Bronchus fibroblast of lung (primary cell): ENCODE measurements at places on chromosomes 5 and 9. TPM values are rescaled to one million over a fixed set of nuclear protein-coding genes. Genes with fewer than 3 reads are reported as not detected.

GARIN3 gene
- not detected in 2 replicates for total RNA-seq

UIMC1 gene
- 15.0 and 15.8 TPM in 2 replicates for total RNA-seq

C9orf43 gene
- 0.45 TPM in 1 of 2 replicates, not detected in the other for total RNA-seq

PLAC8L1 gene
- not detected in 2 replicates for total RNA-seq

SPINK4 gene
- not detected in 2 replicates for total RNA-seq

PLEKHG4B gene
- 2.2 TPM in 2 replicates for total RNA-seq

ARHGEF28 gene
- total RNA-seq, result 9.2 and 10.7 TPM in 2 replicates

FOXI1 gene
- total RNA-seq, result not detected in 2 replicates

SOX30 gene
- 0.15 TPM in 1 of 2 replicates, not detected in the other for total RNA-seq

CCDC112 gene
- total RNA-seq, result 6.5 and 8.7 TPM in 2 replicates

CXXC5 gene
- total RNA-seq, result 21.6 and 22.0 TPM in 2 replicates

NRG2 gene
- 0.15 and 0.17 TPM in 2 replicates for total RNA-seq

IFNK gene
- total RNA-seq, result not detected in 2 replicates
